ENCODE measurements at places on chromosomes 6 and 20. TPM values are rescaled to one million over a fixed set of nuclear protein-coding genes. Genes with fewer than 3 reads are reported as not detected.

DNA sequence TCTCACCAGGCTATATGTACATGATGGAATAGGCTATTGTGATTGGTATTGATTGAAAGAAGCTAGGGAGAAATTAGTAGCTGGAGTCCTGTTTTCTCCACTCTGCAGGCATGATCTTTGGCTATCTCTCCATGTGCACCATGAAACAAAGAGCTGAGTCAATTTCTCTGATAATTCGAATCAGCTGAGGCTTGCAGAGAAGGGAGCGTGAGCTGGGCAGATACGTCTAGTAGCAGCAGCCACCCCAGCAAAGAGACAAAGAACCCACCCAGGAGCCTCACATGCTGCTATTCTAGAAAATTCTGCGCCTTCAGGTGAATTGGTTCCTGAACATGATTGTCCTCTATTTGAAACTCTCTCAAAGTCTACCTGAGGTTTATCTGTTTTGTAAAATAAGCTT lies 6.9 kb upstream of the SGK1 start:
- no peak overlapping the region for H3K4me3 ChIP-seq
- no peak overlapping the region for H3K27ac ChIP-seq
- H3K27me3 ChIP-seq, result peaks cover 3% of the 10 kb centered on the region

DNA sequence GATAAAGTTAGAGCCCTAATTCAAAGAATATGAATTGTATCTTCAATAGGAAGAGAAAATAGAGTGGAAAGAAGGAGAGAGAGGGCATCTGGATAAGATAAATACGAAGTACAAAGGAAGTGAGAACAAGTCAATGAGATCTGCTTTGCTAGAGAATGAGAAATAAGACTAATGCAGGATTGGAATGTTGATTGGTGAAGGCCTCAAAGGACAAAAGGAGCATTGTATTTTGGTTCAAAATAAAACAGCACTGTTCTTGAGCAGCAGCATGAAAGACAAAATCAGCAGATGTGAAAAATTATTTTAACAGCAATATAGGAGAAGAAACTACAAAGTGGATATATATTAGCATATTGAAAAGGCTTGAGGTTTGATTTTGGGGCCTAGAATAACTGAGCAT lies 5.1 kb upstream of the TMEM244 start:
- H3K4me1 ChIP-seq, result peaks cover 5% of the 10 kb centered on the region
- H3K27me3 ChIP-seq, result no peaks in the 10 kb centered on the region
- no peak for DNase-seq
- no peak overlapping the region for H3K4me3 ChIP-seq
- H3K36me3 ChIP-seq, result no peaks in the 10 kb centered on the region

- no peaks in the 10 kb centered on the region for H3K36me3 ChIP-seq
- no peak overlapping the region for H3K4me3 ChIP-seq
- no peak for DNase-seq
- H3K27me3 ChIP-seq, result peaks cover 46% of the 10 kb centered on the region
- no peak overlapping the region for H3K27ac ChIP-seq
Observed at GRCh38 chr6:33967966-33968724, 164.3 kb upstream of the MLN start.

Gene LY6G6D
- total RNA-seq, result not detected

Gene SLC18B1
- total RNA-seq, result 9.3 TPM

GRCh38 chr20:25188218-25188617 lies 7.3 kb upstream of the ENTPD6 start:
- no peak overlapping the region for H3K4me3 ChIP-seq
- no peak overlapping the region for H3K27ac ChIP-seq
- no peak for DNase-seq
- H3K4me1 ChIP-seq, result no peaks in the 10 kb centered on the region
- peaks cover 8% of the 10 kb centered on the region for H3K36me3 ChIP-seq

GRCh38 chr20:37690626-37691369 lies 3.0 kb upstream of the CTNNBL1 start:
- peaks cover 3% of the 10 kb centered on the region for H3K36me3 ChIP-seq
- H3K4me1 ChIP-seq, result peaks cover 32% of the 10 kb centered on the region
- no peak for DNase-seq
- no peak overlapping the region for H3K4me3 ChIP-seq
- no peak overlapping the region for H3K27ac ChIP-seq

- H3K4me3 ChIP-seq, result no peak overlapping the region
- DNase-seq, result no peak
- H3K36me3 ChIP-seq, result no peaks in the 10 kb centered on the region
- H3K4me1 ChIP-seq, result no peaks in the 10 kb centered on the region
- no peak overlapping the region for H3K27ac ChIP-seq
Observed at GRCh38 chr6:95959261-95959660, 56.5 kb upstream of the FUT9 start.

Gene CFAP61
- not detected for total RNA-seq

- no peak for DNase-seq
- H3K4me1 ChIP-seq, result no peaks in the 10 kb centered on the region
- H3K4me3 ChIP-seq, result no peak overlapping the region
- no peak overlapping the region for H3K27ac ChIP-seq
Observed at GRCh38 chr20:43255877-43256276, 66.2 kb upstream of the PTPRT start.

GRCh38 chr6:69416776-69417175 lies 380.0 kb downstream of the LMBRD1 start:
- no peak overlapping the region for H3K4me3 ChIP-seq
- no peak for DNase-seq
- no peaks in the 10 kb centered on the region for H3K4me1 ChIP-seq
- H3K36me3 ChIP-seq, result no peaks in the 10 kb centered on the region

Gene DUSP15
- not detected for total RNA-seq

DNA sequence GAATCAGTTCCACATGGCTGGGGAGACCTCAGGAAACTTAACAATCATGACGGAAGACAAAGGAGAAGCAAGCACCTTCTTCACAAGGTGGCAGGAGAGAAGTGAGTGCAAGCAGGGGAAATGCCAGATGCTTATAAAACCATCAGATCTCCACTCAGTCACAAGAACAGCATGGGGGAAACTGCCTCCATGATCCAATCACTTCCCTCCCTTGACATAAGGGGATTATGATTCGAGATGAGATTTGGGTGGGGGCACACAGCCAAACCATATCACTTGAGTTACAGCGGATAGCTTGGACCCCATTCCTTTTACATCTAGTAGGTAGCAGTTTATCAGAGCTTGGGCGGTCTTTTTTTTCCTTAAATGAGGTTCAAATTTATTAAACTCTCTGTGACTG lies 19.1 kb downstream of the AFDN start:
- H3K27me3 ChIP-seq, result peaks cover 17% of the 10 kb centered on the region
- no peaks in the 10 kb centered on the region for H3K4me1 ChIP-seq
- H3K27ac ChIP-seq, result no peak overlapping the region
- H3K36me3 ChIP-seq, result no peaks in the 10 kb centered on the region

DNA sequence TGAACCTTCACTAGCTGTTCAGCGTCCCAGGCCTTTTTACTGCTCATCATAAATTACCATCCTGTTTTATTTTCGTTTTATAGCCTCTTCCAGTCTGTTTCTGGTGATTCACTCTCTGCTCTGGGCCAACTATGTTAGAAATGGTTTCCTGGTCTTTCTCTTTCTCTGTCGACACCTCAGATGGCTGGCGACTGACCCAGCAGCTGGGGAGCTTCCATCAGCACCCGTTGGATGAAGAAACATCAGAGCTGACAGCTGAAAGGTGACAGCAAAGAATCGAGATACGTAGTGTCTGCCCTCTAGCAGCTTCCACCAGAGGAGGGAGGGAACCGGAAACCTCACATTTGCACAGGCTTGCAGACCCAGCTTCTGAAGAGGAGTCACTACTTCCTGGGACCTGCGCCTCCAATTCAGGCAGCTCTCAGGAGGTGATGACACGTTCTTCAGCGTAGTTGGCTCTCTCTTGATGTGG lies 82.9 kb upstream of the MLN start:
- no peak overlapping the region for H3K4me3 ChIP-seq
- DNase-seq, result peak; percentile 25
- no peaks in the 10 kb centered on the region for H3K36me3 ChIP-seq
- H3K27me3 ChIP-seq, result peaks cover 20% of the 10 kb centered on the region
- peak overlapping the region; percentile 51 for H3K27ac ChIP-seq

Gene IP6K3
- not detected for total RNA-seq

- no peak overlapping the region for H3K27ac ChIP-seq
- DNase-seq, result no peak
- no peaks in the 10 kb centered on the region for H3K27me3 ChIP-seq
Observed at GRCh38 chr6:164827537-164827936, 481.9 kb downstream of the C6orf118 start.

- H3K4me1 ChIP-seq, result no peaks in the 10 kb centered on the region
- H3K27ac ChIP-seq, result no peak overlapping the region
- no peak for DNase-seq
- peaks cover 4% of the 10 kb centered on the region for H3K27me3 ChIP-seq
Observed at GRCh38 chr20:17205084-17205813, 21.6 kb upstream of the PCSK2 start.

DNA sequence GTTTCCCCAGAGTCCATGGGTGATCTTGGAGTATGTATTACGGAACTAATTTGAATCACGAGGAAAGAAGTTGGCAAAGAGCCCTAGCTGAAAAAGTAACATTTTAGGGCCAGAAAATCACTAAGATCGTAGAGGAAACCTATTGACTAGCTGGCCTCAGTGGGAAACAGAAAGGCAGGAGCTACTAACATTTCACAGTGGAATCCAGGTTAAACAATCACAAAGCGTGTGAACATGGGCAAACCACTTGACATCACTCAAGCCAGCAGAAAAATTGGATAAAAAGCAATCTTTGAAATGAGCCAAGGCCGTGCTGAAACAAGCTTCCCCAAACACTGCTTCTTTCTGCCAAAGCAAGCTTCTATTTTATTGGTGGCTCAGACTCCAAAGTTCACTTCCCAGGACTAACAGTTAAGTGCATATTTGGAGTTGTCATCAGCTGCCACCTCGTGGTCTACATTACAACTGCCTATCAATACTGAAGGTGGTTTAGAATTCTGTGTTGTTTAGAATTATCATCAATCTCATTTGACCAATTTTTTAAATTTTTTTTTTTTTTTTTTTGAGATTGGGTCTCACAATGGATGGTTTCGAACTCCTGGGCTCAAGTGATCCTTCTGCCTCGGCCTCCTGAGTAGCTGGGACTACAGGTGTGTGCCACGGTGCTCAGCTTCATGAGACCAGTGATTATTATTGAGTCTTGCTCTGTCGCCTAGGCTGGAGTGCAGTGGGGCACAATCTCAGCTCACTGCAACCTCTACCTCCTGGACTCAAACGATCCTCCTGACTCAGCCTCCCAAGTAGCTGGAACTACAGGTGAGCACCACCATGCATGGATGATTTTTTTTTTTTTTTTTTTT lies 10.6 kb downstream of the RPS10 start:
- H3K27ac ChIP-seq, result peak overlapping the region; percentile 19
- peaks cover 4% of the 10 kb centered on the region for H3K4me1 ChIP-seq
- peak; percentile 54 for DNase-seq
- peaks cover 42% of the 10 kb centered on the region for H3K36me3 ChIP-seq
- no peak overlapping the region for H3K4me3 ChIP-seq

GRCh38 chr20:13338097-13338661 lies 117.1 kb downstream of the ISM1 start:
- DNase-seq, result no peak
- H3K36me3 ChIP-seq, result no peaks in the 10 kb centered on the region
- no peak overlapping the region for H3K27ac ChIP-seq
- H3K27me3 ChIP-seq, result no peaks in the 10 kb centered on the region
- no peaks in the 10 kb centered on the region for H3K4me1 ChIP-seq

DNA sequence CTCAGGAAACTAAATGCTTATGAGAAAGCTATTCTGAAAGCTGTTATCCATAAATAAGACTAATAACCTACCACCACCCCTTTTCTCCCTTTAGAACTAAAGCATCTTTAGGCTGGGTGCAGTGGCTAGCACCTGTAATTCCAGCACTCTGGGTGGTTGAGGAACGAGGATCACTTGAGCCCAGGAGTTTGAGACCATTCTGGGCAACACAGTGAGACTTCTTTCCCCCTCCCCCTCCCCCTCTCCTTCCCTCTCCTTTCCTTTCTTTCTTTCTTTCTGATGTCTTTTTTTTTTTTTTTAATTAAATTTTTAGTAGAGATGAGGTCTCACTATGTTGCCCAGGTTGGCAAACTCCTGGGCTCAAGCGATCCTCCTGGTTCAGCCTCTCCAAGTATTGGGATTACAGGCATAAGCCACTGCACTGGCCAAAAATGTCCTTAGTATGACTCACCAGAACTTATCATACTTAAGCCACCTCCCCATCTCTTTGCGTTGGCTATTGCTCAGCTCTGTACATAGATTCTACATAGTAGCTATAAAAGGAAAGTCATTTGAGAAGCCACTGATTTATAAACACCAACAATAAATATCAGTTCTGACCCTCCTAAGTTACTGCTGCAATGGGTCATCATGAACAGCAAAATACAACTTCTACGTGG lies 54.8 kb upstream of the SPDEF start:
- H3K36me3 ChIP-seq, result peaks cover 5% of the 10 kb centered on the region
- DNase-seq, result no peak
- no peak overlapping the region for H3K4me3 ChIP-seq
- no peak overlapping the region for H3K27ac ChIP-seq
- peaks cover 12% of the 10 kb centered on the region for H3K4me1 ChIP-seq

DNA sequence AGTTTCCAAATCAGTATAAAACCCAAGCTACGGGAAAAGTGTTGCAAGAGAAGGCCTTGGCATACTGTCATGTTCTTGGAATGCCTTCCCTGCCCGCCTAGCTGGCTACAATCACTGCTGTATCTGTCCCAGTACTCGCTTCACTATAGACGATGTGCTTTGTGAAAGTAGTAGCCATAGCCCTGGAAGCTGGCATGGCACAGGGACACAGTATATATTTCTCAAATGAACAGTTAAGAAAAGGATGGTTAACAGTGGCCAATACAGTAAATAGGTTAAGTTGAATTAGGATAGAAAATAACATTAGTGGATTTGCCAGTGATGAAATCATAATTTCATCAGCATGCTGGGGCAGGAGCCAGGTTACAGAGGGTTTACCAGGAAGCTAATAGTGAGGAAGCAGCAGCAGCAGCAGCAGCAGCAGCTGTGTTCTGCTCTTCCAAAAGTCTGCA lies 499.3 kb downstream of the CDKAL1 start:
- peaks cover 4% of the 10 kb centered on the region for H3K36me3 ChIP-seq
- H3K4me1 ChIP-seq, result no peaks in the 10 kb centered on the region
- no peak overlapping the region for H3K27ac ChIP-seq
- H3K4me3 ChIP-seq, result no peak overlapping the region

DNA sequence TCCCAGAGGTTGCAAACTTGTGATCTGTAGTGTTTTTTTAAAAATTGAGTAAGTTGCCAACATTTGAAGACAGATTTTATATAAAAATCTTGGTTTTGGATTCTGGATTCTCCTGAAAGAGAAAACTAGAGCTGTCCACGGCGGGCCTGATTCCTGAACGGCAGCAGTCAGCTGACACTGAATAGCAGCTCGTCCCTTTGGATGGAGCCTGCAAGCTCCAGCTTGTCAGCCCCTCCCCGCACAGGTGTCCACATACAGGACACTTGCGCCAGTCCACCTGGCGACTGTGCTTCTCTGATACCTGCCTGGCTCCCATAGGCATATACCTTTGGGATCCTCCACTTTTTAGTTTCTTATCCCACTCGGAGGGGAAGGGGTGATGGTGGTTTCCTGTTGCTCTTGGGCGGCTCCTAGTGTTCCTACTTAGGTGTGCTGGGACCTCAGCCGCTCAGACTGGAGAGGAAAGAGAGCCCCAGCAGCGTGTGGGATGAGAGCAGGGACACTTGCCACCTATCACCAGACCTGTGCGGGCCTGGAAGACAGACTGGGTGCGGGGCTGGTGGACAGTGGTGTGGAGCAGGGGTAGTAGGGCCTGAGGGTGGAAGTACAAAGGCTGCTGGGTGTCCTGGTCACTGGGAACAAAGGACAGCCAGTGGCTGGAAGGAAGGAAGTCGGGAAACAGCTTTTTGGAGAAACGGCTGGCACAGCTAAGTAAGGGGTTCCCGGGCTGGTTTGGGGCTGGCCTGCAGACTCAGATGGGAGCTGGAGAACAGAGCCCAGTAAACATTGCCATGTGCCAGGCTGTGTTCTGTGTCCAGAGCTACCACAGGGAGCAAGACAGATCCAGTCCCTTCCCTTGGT lies 18.3 kb downstream of the GHRH start:
- no peak overlapping the region for H3K4me3 ChIP-seq
- peak overlapping the region; percentile 55 for H3K27ac ChIP-seq
- H3K4me1 ChIP-seq, result no peaks in the 10 kb centered on the region
- H3K36me3 ChIP-seq, result peaks cover 32% of the 10 kb centered on the region

Gene TCF19
- 86.3 TPM for total RNA-seq
